CD14-positive monocyte (primary cell): ENCODE measurements at places on chromosomes 12 and 14.
A peak's percentile ranks its signal among the peaks of the same experiment; 100 is the strongest.

- no peak for DNase-seq
These were observed 75.2 kb downstream of the NTS start for GRCh38 chr12:85949253-85949652.

GRCh38 chr12:71551529-71551928, 111.9 kb downstream of the LGR5 start:
- DNase-seq, result no peak

- no peak for DNase-seq
These were observed 119.1 kb downstream of the PHETA1 start for GRCh38 chr12:111249757-111250156.

DNA sequence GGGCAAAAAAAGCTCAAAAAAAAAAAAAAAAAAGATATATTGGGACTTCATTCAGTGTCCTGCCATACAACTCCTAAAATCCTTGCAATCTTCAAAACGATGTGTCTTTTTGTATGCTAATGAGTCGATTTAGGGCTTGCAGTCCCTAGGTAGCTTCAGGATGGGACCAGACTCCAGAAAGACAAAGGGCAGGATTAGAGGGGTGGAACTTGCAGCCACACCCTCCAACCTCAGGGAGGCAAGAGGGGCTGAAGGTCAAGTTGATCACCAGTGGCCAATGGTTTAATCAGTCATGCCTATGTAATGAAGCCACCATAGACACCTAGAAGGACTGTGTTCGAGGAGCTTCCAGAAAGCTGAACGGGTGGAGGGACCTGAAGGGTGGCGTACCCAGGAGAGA, 29.3 kb downstream of the TEAD4 start:
- no peak for DNase-seq

GRCh38 chr12:123671876-123672275, 963 bp downstream of the TCTN2 start:
- no peak for DNase-seq

DNA sequence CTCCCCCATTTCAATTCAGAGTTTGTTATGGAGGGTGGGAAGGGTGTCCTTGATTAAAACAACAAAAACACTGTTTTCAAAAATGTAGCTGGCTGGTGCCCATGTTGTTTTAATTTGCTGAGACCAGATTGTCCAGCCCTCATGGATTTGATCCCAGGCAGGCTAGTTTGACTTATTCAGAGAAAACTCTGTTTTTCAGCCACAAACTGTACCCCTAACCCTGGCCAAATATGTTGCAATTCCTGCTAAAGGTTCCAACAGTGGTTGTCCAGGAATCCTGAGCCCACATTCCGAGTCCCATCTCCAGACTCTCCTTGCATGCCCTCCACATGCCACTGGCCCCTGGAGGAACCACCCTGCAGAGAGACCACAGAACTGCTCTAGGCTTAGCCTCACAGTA, 36.0 kb downstream of the MAP1LC3B2 start:
- no peak for DNase-seq

DNA sequence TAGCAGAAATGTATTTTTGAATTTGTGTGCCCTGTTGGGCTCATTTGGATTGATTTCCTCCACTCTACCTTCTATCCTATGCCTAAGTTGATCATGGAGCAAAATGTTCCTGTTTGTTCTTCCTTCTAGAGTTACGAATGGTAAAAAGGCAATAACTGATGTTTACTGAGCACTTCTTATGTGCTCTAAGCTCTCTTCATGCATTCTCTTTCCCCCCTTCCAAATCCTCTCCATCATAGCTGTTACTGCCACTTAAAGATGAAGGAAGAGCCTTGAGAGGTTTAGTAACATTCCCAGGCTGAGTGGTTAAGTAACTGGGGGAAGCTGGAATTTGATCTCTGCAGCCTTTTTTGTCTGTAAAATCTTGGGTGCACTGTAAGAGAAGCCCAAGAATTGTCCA, 60.1 kb downstream of the CHST11 start:
- DNase-seq, result no peak

- no peak for DNase-seq
These were observed 153.2 kb upstream of the ABCD2 start for GRCh38 chr12:39772821-39773259.

GRCh38 chr12:54631988-54632728, 2.5 kb downstream of the LACRT start:
- no peak for DNase-seq

GRCh38 chr12:120321382-120322202, 6.0 kb downstream of the PLA2G1B start:
- no peak for DNase-seq

DNA sequence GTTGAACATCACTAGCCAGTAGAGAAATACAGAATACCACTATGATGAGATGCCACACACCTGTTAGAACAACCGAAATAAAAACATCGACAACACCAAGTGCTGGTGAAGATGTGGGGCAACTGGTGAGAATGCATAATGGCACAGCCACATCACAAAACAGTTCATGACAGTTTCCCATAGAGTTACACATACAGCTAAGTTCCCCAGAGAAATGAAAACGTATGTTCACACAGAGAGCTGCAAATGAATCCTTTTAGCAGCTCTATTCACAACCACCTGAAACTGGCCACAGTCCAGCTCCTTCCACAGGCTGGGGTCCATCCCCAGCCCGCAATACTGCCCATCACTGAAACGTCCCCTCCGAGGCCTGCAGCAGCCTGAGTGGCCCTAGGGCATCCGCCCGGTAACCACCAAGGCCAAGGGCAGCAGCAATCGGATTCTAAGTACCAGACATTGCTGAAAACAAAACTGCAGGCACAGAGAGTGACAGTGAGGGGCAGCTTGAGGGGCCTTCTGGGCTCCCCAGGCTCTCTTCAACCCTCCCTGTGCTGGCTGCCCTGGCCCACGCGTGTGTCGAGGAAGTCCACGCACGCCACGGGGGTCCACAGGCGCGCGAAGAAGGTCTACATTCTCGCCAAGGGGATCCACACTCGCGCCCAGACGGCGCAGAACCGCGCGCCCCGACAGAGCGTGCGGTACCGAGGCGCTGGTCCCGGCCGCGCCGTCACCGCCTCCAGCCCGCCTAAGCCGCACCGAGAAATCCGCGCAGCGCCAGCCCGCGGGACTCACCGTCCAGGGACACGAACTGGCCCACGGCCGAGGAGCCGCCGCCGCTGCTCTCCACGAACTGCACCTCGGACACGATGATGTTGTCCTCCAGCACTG, 903 bp downstream of the BRF1 start:
- DNase-seq, result no peak

GRCh38 chr14:99603471-99604277, at the start of gene CCDC85C:
Gene CCDC85C (minus strand): TSS chr14:99604207. CDS start chr14:99603959, 248 bp downstream.
- no peak for DNase-seq

DNA sequence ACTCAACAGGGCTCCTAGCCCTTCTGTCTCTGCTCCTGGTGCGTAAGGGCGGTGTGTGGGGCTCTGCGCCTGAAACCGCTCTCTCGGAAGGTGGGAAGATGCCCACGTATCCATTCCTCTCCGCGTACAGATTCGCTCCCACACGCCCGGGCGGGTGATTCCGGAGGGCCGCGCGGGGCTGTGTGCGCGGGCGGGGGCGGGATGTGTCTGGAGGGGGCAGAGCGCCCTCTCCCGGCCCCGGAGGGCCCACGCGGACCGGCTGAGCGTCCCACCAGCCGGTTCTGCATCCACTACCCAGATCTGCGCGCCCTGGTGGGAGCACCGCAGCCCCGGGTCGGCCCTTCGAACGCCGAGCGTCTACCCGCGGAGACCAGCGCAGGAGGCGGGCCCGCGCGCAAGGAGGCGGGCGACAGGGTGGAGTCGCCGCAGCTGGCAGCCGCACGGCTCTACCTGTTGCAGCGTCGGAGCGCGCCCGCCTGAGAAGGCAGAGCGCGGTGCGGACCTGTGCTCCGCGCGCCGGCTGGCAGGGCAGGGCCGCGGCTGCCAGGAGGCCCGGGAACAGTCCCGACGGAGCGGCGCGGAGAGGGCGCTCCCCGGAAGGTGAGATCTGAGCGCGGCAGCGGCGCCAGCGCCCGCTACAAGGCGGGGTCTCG, 1.4 kb upstream of the KCNK13 start:
- DNase-seq, result peak; percentile 31

- DNase-seq, result peak; percentile 65
These were observed 2.1 kb downstream of the PLD4 start for GRCh38 chr14:104926619-104927431.

GRCh38 chr14:38910092-38910491, 192.9 kb downstream of the SEC23A start:
- DNase-seq, result no peak

GRCh38 chr14:32230695-32231280, 27.7 kb upstream of the RNU6-8 start:
- DNase-seq, result no peak

DNA sequence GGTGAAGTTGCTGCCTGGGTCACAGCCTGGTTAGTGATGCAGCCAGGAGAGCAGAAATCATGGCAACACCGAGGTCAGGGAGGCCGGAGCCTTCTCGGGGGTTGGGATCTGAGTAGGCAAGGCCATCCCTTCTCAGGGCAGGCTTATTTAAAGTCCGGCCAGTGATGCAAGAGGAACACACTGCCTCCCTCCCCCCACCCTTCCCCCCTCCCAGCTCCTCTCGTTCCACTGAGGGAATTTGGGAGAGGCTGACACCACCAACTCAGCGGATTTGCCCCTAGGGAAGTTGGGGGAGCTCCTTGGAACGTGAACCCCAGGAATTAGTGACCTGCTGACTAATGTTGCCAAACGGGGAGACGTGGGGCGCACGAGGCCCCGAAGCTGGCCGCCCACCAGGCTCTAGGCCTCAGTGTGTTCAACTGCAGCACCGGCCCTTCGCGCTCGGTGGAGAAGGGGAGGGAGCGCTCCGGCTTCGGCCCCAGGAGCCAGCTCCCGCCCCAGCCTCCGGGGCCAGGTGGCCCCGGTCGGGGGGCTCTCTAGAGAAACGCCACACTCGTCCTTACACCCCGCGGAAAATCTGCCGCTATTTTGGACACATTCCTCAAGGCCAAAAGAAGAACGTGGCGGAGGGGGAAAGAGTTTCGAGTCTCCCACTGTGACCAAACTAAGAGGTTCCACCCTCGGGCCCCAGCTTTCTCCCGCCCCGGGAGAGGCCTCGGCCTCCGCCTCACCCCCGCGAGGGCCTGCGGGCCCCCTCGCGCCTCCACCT, 1.6 kb downstream of the CTDSP2 start:
- no peak for DNase-seq

DNA sequence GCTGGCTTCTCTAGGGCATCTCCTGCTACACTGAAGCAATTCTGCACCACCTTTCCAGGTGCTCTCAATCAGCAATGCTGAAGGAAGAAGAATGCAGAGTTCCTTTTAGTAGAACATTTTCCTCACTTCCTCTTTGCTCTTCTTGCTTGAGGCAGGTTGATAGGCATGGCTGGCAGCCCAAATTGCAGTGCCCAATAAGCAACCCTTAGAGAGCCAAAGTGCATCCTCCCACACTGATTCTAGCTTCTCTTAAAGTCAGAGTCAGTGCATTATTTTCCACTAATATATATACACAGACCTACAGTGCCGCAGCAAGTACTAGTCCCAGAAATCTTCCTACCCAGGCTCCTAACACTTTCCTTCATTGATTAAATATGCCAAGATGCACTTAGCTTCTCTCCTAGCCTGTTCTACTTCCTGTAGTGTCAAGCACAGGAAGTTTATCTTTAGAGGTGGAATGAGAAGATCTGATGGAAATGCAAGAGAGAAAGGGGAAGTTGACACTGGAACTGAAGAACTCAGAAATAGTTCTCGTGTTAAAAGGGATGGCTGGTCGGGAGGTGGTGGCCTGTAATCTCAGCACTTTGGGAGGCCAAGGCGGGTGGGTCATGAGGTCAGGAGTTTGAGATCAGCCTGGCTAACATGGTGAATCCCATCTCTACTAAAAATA, 132.7 kb downstream of the SSPN start:
- DNase-seq, result peak; percentile 54

GRCh38 chr14:32224737-32225377, 21.8 kb upstream of the RNU6-8 start:
- no peak for DNase-seq

DNA sequence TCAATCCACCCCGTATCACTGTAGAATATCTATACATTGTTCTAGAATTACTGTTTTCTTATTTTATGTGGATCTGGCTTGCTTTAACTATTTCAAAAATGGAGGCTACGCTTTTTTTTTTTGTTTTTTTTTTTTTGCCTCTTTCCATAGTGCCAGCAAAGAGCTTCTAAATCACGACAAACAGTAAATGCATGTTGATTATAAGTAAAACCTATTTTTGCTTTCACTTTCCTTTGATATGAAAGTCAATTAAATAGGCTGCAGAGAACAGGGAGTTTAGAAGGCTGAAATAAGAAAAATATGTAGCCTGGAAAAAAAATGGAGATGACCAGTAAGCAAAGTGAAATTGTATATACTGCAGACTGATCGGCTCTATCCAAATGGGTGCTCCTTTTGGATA, 112.3 kb upstream of the AMIGO2 start:
- DNase-seq, result no peak

DNA sequence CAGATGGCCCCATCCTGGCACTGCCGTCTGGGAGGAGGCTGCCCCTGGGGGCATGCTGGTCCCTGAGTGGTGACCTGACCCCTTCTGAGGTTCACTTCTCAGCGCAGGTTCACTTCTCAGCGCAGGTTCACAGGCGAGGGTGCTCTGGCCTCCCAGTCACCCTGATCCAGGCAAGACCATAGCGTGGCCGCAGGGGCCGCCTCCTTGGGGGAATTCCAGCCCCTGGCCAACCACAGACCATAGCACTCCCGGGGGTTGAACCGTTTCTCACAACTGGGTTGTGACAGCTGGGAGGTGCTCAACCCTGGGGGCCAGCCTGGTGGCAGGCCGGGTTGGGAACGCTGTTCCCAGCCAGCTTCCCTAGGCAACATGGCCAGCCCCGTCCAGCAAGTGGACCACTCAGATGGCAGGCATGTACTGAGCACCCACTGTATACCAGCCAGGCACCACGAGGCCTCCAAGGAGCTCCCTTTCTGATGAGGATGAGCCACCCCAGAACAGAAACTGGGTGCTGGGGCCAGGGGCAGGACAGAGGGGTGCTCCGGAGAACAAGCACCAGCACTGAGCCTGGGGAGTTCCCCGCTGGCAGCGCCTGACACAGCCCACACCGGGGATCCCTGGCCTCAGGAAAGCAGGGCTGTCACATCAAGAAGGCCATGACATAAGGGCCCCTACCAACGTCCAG, 28.3 kb upstream of the ZFP36L1 start:
- DNase-seq, result no peak

- DNase-seq, result no peak
These were observed 187.0 kb upstream of the ATP2B1 start for GRCh38 chr12:89895591-89895990.

- no peak for DNase-seq
These were observed 85.1 kb downstream of the PITPNM2 start for GRCh38 chr12:123065676-123066383.

- no peak for DNase-seq
These were observed 713 bp downstream of the FRMD6 start for GRCh38 chr14:51652168-51653078.

- DNase-seq, result peak; percentile 30
These were observed 13.8 kb downstream of the GXYLT1 start for GRCh38 chr12:42130672-42131402.

GRCh38 chr12:100566887-100567637, 6.4 kb upstream of the GAS2L3 start:
- peak; percentile 86 for DNase-seq

GRCh38 chr12:121443911-121444841, 44.3 kb downstream of the RNF34 start:
- DNase-seq, result no peak
